EL (cell line): ENCODE measurements at places on chromosomes 7 and 10.

- peak; percentile 36 for DNase-seq
Measured at GRCh38 chr10:93916257-93917063, 22.7 kb downstream of the SLC35G1 start.

- no peak for DNase-seq
Measured at GRCh38 chr10:11639849-11640764, 28.7 kb upstream of the USP6NL start.

DNA sequence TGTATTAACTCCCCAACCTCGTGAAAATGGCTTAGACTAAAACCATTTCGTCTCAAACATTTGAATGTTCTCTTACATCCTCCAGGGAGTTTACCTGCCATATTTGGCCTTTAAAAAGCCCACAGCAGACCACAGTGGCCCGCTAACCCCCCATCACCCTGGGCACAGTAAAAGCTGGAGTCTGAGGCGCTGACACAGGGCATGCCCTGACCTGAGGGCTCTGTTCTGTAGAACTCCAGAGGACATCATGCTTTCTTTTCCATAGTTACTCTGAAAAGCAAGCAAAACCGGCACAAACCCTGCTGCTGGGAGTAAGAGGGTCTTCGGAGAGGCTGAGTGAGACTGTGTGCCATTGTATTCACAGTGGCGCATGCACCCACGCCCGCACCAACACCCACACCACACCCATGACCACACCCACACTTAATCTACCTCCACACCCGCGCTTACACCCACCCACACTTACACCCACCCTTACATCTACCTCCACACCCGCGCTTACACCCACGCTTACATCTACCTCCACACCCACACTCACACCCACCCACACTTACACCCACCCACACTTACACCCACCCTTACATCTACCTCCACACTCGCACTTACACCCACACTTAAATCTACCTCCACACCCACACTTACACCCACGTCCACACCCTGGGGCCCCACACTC, 32.1 kb downstream of the LRRC27 start:
- DNase-seq = peak; percentile 31

DNA sequence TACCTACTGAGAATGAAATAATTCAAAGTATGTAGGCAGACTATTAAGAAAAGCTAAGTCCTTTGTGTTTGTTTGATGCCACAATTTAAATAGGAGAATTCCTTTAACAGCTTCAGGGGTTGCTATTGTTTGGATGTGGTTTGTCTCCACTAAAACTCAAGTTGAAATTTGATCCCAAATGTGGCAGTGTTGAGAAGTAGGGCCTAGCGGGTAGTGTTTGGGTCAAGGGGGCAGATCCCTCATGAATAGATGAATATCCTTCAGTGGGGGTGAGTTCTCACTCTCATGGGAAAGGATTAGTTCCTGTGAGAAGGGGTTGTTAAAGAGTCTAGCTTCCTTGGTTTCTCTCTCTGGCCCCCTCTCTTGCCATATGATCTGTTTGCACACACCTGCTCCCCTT, 97.0 kb downstream of the HGF start:
- no peak for DNase-seq

DNA sequence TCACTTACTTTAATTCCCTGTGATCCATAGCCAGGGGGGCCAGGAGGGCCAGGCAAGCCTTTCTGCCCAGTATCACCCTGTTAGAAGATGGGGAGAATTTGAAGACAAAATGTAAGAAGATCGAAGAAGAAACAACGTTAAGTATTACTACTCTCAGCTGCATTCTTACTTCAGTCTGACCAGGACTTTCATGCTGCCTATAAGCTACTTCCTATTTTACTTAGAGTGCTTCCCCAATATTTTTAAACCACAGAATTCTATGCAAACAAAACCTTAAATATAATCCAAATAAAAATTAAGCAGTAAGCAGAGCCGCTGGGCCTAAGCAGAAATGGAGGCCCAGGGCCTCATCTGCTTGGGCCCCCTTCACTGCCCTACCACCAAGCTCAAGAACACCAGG, 117.8 kb downstream of the COL28A1 start:
- DNase-seq = no peak

DNA sequence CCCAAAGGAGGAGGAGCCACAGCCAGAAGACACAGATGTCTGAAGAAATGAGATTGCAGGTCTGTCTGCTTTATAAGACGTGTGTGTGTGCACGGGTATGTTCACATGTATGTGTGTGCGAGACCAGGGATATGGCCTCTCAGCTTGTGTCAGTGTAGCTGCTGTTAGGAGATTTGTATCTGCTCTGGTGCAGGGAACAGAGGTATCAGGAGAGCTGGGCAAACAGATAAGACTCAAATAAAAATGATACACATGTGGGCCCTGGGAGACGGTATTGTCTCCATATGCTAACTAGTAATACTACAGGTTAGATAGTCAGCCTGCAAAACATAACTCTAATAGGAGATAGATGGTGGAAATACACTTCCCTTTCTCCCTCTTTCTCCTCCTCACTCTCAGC, 161.0 kb downstream of the PLXNA4 start:
- no peak for DNase-seq

DNA sequence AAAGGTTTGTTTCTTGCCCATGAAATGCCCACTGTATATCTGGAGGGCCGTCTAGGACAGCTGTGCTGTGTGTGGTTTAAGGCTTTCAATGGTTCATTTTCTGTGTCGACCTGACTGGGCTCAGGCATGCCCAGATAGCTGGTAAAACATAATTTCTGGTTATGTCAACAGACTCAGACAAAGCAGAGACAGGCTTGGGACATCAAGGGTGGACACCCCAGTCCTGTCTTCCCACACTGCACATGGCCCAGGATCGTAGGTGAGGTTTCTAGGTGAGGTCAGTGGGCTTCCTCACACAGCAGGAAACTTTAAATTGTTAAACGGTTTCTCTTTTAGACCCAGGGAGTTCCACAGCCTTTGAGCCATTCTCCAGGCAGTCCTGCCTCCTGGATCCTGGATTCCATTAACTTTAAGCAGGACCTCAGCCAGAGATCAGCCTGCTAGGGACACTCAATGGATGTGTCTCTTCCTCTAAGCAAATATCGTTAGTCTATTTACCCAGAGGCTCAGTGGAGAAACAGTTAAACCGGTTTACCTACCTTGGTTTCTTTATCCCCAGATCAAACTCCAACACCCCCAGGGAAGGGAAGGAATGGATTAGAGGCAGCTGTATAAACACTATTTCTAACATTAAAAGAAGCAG, 66.4 kb downstream of the ST8SIA6 start:
- DNase-seq = peak; percentile 10

- DNase-seq = no peak
Measured at GRCh38 chr7:49860293-49860692, 86.9 kb downstream of the VWC2 start.

GRCh38 chr10:61888744-61889143, 12.8 kb upstream of the ARID5B start:
- DNase-seq = peak; percentile 40

DNA sequence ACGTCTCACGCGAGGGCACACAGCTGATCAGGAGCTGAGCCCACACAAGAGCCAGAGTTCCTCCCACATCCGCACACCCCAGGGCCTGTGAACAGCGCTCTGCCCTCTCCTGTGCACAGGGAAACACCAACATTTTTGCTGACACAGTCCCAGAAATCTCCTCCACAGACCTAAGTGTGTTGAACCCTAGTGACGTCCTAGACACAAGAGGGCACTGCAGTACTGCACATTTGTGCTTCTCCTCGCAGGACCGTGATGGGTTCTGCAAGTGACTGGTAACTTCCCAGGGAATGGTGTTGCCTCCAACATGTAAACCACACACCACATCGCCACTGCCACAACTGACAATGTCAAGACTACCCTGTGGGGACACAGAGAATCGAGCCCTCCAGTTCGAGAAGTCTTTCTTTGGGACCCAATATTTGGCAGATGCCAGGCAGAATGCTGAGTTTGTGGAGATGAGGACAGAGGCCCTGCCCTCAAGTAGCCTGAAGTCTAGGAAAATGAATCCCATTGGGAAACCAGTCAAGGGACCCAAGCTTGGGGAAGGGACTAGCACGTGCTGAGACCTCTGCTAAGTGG, 170.3 kb downstream of the PAXIP1 start:
- DNase-seq = no peak

GRCh38 chr7:29478226-29478625, 85.4 kb upstream of the PRR15 start:
- DNase-seq = no peak

DNA sequence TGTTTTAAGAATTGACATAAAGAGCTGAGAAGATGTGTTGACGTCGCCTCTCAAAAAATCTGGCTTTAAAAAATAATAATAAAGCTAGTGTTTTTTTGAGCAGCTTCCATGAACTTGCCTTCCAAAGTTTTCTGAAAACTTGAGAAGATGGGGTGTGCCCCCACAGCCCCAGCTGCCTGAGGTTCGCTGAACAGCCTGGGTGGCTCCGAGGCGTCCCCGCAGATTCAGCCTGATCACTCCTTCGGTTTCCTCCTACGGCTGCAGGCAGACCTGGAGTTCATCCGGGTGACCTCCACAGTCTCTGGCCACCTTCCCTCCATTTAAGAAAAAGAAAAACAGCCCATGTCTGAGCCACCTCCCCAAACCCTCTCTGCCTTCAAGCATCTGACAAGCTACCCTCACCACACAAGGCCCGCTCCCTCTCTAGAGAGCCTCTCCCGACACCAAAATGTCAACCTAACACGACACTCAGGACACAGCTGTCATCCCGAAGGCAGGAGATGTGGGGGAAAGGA, 177.8 kb downstream of the PTPRN2 start:
- no peak for DNase-seq

DNA sequence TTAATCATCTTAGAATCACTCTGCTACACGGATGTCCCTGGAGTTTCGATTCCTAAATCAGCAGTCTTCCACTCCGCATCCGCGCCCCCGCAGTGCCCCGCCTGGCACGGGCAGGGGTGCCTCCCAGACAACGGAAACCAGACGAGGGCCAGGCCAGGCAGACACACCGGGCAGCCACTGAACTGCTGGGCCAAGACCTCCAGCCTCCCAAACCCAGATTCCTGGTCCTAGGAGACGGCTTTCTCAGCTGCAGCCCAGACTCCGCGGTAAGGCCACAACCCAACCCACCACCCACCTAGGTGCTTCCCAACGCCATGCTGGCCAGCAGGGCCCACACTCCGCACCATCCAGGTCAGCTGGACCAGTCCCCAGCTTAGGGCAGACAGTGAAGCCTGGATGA, 33.2 kb downstream of the MAD1L1 start:
- no peak for DNase-seq

GRCh38 chr7:70259502-70259901, 661.2 kb downstream of the AUTS2 start:
- DNase-seq = no peak

DNA sequence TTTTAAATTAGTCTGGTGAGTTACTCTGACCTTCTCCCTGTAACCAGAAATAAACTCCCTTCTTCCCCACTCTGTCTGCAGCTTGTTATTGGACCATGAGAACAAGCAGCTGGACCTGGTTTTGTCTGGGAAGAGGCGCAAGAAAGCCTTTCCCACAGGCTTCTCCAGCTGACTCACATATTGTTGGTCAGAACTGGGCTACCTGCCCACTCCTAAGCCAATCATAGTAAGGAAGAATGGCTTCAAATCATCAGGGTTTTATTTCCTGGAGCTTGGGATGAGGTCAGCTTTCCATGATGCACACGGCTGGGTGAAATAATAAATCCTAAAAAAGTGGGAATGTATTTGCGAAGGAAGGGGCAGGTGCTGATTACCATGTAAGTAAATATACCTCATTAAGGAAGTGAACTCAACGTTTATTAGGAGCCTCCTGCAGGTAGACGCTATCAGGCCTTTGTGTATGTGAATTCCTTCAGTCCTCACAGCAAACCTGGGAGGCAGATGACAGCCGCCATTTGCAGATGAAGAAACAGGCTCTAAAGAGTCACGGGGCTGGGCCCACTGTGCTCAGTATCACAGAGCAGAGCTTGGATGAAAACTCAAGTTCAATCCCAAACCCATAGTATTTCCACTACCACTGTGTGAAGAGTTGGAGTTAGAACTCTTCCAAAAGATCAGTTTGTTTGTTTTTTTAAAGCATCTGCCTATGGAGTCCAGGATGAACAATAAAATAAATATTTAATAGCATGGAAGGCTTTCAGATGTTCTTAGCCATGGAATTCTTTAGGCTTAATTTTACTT, 32.8 kb downstream of the IL15RA start:
- DNase-seq = peak; percentile 98

DNA sequence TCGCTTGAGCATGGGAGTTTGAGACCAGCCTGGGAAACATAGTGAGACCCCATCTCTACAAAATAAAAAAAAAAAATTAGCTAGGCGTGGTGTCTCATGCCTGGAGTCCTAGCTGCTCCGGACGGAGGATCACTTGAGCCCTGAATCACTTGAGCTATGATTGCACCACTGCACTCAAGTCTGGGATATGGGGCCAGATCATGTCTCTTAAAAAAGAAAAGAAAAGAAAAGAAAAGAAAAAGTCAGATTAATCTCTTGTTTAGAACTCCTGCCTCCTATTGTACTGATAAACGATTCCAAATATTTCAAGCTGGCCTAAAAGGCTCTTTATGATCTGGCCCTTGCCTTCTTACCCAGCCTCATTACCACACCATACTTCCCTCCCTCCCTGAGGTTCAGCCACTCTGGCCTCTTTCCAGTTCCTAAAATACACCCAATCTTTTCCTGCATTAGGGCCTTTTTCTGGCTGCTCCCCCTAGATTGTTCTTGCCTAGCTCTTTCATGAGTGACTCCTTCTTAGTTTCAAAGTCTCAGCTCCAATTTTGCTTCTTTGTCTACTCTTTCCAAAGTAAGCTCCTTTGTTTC, 41.7 kb downstream of the VCL start:
- peak; percentile 48 for DNase-seq

DNA sequence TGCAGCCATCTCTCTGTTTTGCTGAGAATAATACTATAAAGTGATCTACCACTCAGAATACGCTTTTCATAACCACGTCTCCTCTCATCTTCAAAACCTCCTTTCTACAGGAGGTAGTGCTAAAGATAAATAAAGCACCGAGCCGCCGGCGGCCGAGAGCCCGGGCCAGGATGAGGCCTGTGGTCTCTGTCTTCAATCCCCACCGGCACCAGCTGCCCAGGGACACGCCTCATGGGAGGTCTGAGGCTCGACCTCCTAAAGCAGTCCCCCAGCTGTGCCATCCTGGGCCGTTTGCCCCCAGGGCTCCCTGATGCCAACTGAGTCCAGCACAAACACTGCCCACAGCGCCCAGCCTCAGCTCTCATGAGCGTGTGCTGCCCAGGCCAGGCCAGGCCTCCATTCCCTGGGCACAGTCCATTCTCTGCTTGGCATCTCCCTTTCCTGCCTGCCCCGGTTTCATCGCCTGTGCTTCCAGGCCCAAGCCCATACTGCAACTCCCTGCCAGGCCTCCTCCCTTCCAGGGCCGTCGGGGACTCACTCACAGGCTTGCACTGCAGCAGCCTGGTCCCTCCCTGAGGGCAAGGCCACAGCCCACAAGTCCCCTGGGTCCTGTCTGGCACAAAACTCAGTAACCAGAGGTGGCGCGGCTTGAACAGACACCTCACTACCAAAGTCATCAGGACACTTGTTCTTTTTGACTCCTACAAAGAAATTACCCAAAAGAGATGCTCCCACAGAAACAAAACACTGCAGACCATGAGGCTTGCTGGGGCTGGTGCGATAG, 2.5 kb downstream of the INTS1 start:
- DNase-seq = no peak

GRCh38 chr10:71625445-71626175, 94.0 kb downstream of the C10orf105 start:
- DNase-seq = no peak

GRCh38 chr10:32155075-32155516, 98.9 kb upstream of the KIF5B start:
- peak; percentile 45 for DNase-seq
